ENCODE measurements at places on chromosomes 16 and 17.

DNA sequence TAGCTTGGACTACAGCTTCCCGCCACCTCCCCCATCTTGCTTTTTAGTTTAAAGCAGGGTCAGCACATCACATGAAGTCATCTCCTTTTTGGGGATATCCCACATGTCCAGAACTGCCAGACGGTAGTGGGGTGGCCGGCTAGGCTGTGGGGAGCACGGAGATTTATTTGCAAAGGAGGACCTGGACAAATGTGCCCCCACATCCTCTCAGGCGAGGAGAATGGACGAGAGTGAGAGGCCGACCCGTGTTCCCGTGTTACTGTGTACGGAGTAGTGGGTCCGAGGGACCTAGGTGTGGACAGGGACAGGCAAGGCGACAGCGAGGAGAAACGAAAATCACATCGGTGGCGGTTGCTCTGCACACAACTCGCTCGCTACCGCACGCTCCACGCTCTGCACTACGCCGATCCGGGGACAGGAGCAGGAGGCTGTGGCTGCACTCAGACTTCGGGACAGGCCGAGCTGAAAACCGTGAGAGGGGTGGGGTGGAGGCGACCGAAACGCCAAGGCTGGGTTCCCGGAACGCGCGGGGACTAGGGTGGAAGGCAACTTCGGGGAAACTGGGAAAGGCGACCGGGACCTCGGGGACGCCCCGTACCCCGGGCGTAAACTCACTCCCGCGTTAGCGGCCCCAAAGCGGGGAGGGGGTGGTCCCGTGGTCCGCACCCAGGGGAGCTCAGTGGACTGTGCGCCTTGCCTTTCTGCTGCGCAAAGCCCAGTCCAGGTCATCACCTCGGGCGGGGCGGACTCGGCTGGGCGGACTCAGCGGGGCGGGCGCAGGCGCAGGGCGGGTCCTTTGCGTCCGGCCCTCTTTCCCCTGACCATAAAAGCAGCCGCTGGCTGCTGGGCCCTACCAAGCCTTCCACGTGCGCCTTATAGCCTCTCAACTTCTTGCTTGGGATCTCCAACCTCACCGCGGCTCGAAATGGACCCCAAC lies at the start of gene MT1A:
Gene MT1A (plus strand): TSS at position 853 of the 937 bp plus-strand sequence. CDS start 73 bp downstream, at position 926.
- DNase-seq, result peak; percentile 74

DNA sequence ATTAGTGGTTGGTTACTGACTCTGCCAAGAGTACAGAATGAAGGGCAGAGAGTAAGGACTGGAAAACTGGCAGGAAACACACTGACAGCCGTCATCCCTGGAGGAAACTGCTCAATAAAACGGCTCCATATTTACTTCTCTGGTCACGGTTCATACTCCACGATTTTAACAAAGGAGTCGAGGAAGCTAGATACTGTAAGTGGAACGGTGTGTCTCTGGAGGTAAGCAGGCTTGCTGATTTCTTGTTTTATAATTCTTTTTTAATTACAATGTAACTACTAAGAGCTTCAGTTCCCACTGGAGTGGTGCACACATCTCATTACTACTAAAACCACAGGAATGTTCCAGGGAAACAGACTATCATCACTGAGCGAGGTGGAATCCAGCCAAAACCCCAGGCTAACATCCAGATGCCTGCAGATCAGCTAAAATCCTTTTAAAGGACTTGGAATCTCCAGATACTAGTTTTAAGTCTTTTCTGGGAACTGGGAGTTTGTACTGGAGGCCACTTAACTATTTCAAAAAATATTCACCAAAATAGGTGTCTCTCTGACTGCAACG lies 17.8 kb downstream of the SERPINF1 start:
- DNase-seq, result no peak

- DNase-seq, result no peak
Observed at GRCh38 chr17:15377200-15377599, 35.8 kb upstream of the TEKT3 start.

DNA sequence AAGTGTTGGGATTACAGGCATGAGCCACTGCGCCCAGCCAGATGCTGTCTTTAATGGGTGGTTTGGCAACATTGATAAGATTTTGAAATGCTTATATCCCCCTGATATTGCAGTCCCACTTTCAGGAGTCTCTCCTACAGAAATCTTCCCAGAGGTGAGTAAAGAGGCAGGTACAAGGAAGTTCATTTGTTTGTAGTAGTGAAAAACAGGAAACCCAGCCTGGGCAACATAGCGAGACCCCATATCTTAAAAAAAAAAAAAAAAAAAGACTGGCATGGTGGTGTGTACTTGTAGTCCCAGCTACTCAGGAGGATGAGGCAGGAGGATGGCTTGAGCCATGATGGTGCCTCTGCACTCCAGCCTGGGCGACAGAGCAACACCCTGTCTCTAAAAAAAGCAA lies 6.2 kb upstream of the NUPR1 start:
- no peak for DNase-seq

- no peak for DNase-seq
Observed at GRCh38 chr16:15502041-15502725, 67.8 kb downstream of the BMERB1 start.

All from WTC11 (cell line).